ENCODE measurements at places on chromosomes 1 and 21. TPM values are rescaled to one million over a fixed set of nuclear protein-coding genes. Genes with fewer than 3 reads are reported as not detected.

DNA sequence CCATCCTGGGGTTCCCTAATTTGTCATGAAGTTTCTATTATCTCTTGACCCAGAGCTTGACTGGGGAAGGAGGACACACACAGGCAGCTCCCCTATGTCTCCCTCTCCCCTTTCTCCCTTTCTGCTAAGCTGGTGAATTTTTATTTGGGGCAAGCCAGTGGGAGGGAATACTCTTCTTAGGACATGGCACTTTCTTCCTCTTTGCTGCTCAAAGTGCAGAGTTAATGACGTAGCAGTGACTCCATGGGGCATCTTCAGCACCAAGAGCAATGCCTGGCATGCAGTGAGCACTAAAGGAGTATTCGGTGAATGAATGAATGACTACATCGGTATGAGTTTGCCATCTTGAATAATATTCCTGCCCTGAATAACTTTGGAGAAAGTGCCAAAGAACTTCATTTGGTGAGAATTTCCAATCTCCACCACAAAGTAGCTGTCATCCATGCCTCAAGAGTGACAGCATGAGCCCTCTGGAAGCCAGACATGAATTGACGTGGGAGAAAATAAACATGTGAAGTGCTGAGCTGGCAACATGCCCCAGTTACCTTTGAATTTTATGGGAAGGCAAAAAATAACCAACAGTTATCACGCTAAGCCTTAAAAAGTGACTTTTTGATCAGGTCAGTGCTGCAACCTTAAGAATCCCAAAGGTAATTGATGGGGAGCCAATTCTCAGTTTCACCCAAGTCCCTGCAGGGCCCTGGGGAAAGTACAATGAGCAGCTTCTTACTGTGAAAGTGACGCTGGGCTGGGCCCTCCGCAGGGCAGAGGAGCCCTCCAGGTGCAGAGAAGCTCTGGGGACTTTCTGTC lies 22.1 kb upstream of the ATF3 start:
- no peaks in the 10 kb centered on the region for H3K36me3 ChIP-seq
- no peak overlapping the region for H3K4me3 ChIP-seq
- no peak for DNase-seq
- no peak overlapping the region for H3K27ac ChIP-seq
- no peaks in the 10 kb centered on the region for H3K4me1 ChIP-seq

GRCh38 chr1:15051882-15052528 lies 101.5 kb upstream of the TMEM51 start:
- H3K4me1 ChIP-seq = no peaks in the 10 kb centered on the region
- no peak overlapping the region for H3K27ac ChIP-seq
- H3K27me3 ChIP-seq = no peaks in the 10 kb centered on the region
- no peak for DNase-seq

FCGR2B gene
- 14.5 TPM for total RNA-seq

CR1L gene
- total RNA-seq = not detected

MYCL gene
- 22.1 TPM for total RNA-seq

- no peak overlapping the region for H3K27ac ChIP-seq
- H3K4me3 ChIP-seq = no peak overlapping the region
- no peaks in the 10 kb centered on the region for H3K27me3 ChIP-seq
- H3K4me1 ChIP-seq = no peaks in the 10 kb centered on the region
- DNase-seq = no peak
These were observed 19.5 kb upstream of the MFN2 start for GRCh38 chr1:11960715-11961114.

TEX38 gene
- not detected for total RNA-seq

CGN gene
- not detected for total RNA-seq

GRCh38 chr1:164630626-164631396 lies 71.8 kb downstream of the PBX1 start:
- H3K27ac ChIP-seq = no peak overlapping the region
- H3K4me1 ChIP-seq = no peaks in the 10 kb centered on the region
- no peaks in the 10 kb centered on the region for H3K27me3 ChIP-seq
- no peak for DNase-seq
- no peak overlapping the region for H3K4me3 ChIP-seq

DNA sequence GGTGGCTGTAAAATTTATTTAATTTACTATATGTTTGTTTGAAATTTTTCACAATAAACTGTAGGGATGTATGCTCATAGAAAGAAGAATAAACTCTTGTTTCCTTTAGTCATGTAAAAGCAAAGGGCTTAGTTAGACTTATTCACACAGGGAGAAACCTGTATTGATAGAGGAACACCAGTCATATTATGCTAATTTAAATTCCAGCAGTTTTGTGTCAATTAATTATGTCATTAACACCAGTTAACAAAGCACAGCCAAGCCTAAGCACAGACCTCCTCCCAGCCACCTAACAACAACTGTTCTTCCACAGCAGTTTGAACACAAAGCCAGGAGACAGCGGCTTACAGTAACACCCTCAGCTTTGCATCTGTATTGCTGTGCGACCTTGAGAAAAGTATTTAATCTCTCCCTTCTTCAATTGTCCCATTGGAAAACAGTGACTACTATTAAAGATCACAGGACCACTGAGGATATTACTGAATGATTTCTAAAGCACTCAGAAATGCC lies 260.8 kb upstream of the RRP15 start:
- no peak for DNase-seq
- no peak overlapping the region for H3K4me3 ChIP-seq
- H3K36me3 ChIP-seq = no peaks in the 10 kb centered on the region
- H3K27ac ChIP-seq = no peak overlapping the region
- no peaks in the 10 kb centered on the region for H3K4me1 ChIP-seq
- no peaks in the 10 kb centered on the region for H3K27me3 ChIP-seq

KCNA2 gene
- total RNA-seq = 9.4 TPM

DNA sequence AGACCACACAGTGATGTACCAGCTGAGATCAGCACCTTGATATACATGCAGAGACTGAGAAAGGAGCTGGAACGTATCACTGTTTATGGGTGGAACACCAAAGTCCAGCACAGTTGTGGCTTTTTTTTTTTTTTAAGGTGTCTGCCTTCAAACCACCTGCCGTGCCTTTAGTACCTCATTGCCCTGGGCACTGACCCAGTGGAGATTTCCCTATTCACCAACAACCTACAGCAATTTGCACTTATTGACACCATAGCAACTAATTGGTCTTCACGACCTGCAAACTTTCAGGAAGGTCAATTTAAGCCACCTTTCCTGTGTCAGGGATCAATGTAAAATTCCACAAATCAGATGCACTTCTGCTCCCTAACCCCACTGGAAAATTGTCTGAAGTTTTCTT lies 181.6 kb upstream of the ADGRL2 start:
- H3K27ac ChIP-seq = no peak overlapping the region
- DNase-seq = no peak
- H3K4me1 ChIP-seq = no peaks in the 10 kb centered on the region

NECTIN4 gene
- not detected for total RNA-seq

GRCh38 chr1:167720965-167721616 lies 691 bp upstream of the MPZL1 start:
- DNase-seq = no peak
- no peaks in the 10 kb centered on the region for H3K27me3 ChIP-seq
- H3K4me1 ChIP-seq = peaks cover 19% of the 10 kb centered on the region
- peak overlapping the region; percentile 98 for H3K4me3 ChIP-seq

TMEM240 gene
- not detected for total RNA-seq

GRCh38 chr1:173023343-173023742 lies 27.4 kb downstream of the TNFSF18 start:
- no peak overlapping the region for H3K4me3 ChIP-seq
- no peaks in the 10 kb centered on the region for H3K36me3 ChIP-seq
- no peak for DNase-seq

SMIM1 gene
- not detected for total RNA-seq

ASCL5 gene
- not detected for total RNA-seq

DNA sequence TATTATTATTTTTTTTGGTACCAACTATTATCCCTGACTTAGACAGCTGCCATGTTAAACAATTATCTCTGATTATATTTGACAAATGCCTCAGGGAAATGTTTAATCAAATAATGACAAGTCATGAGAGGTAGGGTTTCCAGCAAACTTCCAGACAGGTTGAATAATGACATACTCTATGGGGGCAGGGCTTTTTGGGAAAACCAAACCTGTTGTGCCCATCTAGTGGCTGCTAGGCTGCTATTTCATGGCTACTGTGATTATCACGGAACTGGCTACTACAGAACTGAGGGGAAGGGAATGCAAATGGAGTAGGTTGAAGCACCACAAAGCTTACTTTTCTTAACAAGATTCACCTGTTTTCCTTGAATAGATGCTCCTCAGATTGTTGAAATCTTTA lies 77.6 kb downstream of the DUSP10 start:
- H3K36me3 ChIP-seq = no peaks in the 10 kb centered on the region
- H3K4me1 ChIP-seq = no peaks in the 10 kb centered on the region
- DNase-seq = no peak
- no peak overlapping the region for H3K27ac ChIP-seq
- H3K4me3 ChIP-seq = no peak overlapping the region

PGLYRP4 gene
- total RNA-seq = not detected

- DNase-seq = no peak
- H3K27me3 ChIP-seq = no peaks in the 10 kb centered on the region
- H3K27ac ChIP-seq = no peak overlapping the region
- H3K4me1 ChIP-seq = no peaks in the 10 kb centered on the region
These were observed 96.7 kb upstream of the TRABD2B start for GRCh38 chr1:48093696-48094528.

SPATC1L gene
- 37.4 TPM for total RNA-seq

DNA sequence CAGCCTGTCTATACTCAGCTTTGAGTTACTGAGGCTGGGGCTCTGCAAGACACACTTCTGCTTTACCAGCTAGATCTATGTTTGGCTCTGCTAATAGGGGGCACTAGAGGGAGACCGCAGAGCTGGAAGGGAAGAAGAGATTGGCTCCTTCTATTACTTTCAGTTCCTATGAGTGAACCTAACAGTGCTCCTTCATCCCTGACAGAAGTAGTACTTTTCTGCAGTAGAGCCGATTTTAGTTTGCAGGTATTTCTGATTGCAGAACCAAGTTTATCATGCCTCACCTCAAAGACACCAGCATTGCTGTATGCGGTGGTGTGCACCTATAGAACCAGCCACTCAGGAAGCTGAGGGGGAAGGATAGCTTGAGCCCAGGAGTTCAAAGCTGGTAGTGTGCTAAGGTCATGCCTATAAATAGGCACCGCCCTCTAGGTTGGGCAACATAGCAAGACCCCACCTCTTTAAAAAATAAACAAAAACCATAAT lies 5.7 kb upstream of the ZDHHC18 start:
- peaks cover 3% of the 10 kb centered on the region for H3K4me1 ChIP-seq
- no peak overlapping the region for H3K27ac ChIP-seq
- no peaks in the 10 kb centered on the region for H3K27me3 ChIP-seq

GRCh38 chr1:227563324-227564201 lies at the start of gene ZNF678:
Gene ZNF678 (plus strand): TSS chr1:227563556. CDS start chr1:227650992, 87,436 bp downstream.
- no peaks in the 10 kb centered on the region for H3K27me3 ChIP-seq
- H3K36me3 ChIP-seq = no peaks in the 10 kb centered on the region
- peak within 1 kb of the TSS; percentile 71 for H3K4me3 ChIP-seq
- DNase-seq = peak; percentile 95
- peak within 1 kb of the TSS; percentile 68 for H3K27ac ChIP-seq
- H3K4me1 ChIP-seq = no peaks in the 10 kb centered on the region

HFM1 gene
- total RNA-seq = 0.32 TPM

- DNase-seq = no peak
- no peak overlapping the region for H3K4me3 ChIP-seq
- peaks cover 7% of the 10 kb centered on the region for H3K4me1 ChIP-seq
- H3K36me3 ChIP-seq = no peaks in the 10 kb centered on the region
These were observed 21.7 kb downstream of the LRP8 start for GRCh38 chr1:53306168-53306567.

RXFP4 gene
- not detected for total RNA-seq

DNA sequence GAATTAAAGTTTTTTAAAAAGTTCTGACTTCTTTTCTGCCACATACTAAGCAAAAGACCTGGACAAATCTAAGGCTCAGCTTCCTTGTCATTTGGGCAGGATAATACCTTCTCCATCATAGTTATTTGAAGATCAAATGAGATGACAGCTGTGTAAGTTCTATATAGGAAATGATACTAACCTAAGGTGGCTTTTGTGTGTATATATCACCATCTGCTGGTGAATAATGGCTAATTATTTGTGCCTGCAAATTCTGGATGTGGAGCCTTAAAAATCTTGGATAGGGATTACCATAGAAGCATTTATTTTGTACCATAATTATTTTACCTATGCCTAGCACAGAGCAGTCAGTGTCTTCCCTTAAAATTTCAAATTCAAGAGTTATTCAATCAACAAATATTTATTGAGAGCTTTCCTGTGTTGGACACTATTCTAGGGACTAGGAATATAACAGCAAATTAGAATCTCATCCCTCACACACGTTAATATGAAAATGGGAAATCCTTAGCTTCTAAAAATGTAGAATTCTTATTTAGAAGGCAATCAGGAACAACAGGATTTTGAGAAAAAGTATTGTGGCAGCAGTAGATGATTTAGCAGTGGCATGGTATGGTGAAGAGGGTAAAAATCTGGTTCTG lies 89.8 kb downstream of the TMEM200B start:
- H3K36me3 ChIP-seq = no peaks in the 10 kb centered on the region
- H3K4me1 ChIP-seq = no peaks in the 10 kb centered on the region
- no peak for DNase-seq
- no peaks in the 10 kb centered on the region for H3K27me3 ChIP-seq
- no peak overlapping the region for H3K27ac ChIP-seq

DNA sequence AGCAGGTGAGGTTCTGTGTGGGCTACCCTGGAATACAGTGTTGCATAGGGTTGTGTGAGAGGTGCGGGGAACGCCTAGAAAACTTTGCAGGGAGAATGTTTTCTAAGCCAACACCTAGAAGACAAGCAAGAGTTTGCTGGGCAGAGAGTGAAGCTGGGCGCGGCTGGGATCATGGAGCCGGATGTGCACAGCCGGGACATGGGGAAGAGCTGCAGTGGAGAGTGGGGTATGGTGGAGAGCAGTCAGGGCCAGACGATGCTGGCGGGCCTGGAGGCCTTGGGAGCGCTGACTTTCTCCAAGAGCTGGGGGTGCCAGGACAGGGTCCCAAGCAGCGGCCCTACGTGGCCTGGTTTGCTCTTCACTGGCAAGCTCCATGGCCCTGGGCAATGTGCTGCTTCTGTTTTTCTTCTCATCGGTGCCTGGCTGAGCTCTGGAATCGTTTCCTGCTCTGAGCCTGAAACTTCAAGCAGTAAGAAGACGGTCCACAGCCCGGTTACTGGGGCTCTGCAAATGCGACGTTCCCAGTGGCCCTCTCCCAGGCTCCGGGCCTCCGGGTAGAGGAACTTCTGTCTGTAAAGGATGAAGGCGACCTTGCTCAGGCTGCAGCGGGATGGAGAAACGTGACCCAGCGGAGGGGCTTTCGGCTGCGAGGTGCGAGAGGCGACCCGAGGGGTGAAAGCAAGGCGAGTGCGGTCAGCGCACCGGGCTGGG lies 51.9 kb upstream of the CD34 start:
- H3K4me1 ChIP-seq = peaks cover 27% of the 10 kb centered on the region
- peak; percentile 80 for DNase-seq
- H3K27ac ChIP-seq = peak overlapping the region; percentile 92

DNA sequence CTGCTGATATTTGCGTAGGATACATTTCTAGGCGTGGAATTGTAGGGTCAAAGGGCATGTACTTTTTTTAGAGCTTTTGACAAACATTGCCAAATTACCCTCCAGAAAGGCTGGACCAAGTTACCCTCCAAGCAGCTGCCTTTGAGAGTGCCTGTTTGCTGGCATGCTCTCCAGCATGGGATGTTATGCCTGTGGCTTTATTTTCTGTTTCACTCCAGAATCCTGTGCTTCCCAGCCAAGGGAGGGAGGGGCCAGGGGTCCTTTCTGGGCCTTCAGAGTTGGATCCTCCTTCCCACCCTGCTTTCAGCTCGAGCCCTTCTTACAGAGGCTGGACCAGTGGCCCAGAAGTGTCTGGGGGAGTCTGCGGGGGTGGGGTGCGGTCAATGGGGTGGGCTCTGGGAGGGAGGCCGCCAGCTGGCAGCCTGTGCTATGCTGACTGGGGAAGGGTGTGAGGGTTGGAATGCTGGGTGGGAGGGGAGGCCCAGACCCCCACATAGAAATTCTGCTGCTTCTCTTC lies 81.2 kb downstream of the EPHB2 start:
- H3K36me3 ChIP-seq = no peaks in the 10 kb centered on the region
- H3K27me3 ChIP-seq = no peaks in the 10 kb centered on the region
- no peak overlapping the region for H3K27ac ChIP-seq
- H3K4me1 ChIP-seq = peaks cover 4% of the 10 kb centered on the region
- H3K4me3 ChIP-seq = no peak overlapping the region

All from ascending aorta (tissue), 2 donors.